ENCODE measurements at places on chromosomes 16 and 17.
A peak's percentile ranks its signal among the peaks of the same experiment; 100 is the strongest.

DNA sequence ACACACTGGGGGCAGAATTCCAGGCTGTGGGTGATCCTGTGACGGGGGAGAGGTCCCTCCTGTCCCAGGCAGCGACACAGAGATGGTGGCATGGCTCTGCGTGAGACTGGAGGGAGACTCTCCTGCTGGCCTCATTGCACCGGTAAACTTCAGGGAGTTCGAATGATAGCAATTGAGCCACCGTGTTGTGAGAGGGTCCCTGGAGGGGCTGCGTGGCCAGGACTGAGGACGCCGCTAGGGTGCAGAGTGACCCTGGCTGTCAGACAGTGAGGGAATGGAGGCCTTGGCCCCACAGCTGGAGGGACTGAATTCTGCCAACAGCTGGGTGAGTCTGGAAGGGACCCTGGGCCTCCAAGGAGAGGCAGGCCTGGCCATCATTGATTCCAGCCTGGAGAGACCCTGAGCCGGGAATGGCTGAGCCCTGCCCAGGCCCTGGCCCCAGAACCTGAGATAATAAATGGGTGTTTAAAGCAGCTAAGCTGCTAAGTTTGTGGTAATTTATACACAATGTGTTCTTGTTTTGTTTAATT, 32.6 kb downstream of the CCDC57 start:
- DNase-seq, result no peak

DNA sequence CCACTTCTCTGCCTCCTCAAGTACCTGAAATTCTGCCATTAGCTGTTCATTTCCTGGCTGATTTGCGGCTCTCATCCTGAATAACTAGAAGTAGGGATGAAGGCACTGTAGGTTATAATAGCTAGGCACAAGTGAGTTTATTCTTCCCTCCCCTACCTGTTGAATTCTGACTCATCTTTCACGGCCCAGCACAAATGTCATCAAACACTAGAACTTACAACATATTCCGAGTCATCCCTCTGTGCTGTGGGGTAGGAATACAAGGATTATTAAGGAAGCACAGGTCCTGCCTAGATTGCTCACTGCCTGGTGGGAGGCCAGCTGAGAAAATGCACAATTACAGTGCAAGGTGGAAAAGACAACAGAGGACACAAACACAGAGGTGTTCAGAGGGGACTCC, 103.7 kb upstream of the ASIC2 start:
- DNase-seq, result no peak

GRCh38 chr17:47987240-47987835, 16.4 kb downstream of the CDK5RAP3 start:
- DNase-seq, result no peak

DNA sequence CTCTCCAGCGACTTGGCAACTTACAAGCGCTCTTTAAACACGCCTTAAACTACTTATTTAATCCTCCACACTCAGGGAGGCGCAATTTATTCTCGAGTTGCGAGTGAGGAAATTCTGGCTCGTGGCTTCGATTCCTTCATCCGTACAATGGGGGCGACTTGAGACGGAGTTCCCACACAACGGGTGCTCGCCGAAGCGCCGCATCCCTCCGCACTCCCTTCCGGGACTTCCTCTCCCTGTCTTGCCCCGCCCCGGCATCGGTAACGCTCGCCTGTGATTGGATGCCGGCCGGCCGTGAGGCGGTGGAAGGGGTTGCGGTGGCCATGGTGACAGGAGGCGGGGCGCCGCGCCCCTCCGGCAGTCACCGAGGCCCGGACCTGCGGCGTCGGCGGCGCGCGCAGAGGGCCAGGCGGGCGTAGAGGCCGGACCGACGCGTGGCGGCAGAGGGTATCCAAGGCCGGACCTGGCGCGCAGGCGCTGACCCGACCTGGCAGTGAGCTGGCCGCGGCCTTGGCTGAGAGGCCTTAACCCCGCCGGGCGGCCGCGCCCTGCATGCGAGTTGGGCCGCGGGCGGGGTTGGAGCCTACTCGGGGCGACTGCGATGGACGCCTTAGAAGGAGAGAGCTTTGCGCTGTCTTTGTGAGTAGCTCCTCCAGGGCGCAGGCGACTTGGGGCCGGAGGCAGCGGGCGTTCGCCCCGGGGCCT, at the start of gene ARL2BP:
ARL2BP (plus strand) TSS at position 493 of the 705 bp plus-strand sequence; CDS start at position 602, 109 bp downstream.
- DNase-seq, result peak; percentile 82

- DNase-seq, result no peak
Observed at GRCh38 chr17:77802811-77803220, 155.7 kb upstream of the TNRC6C start.

- no peak for DNase-seq
Observed at GRCh38 chr16:87410968-87411367, 18.8 kb downstream of the MAP1LC3B start.

- DNase-seq, result no peak
Observed at GRCh38 chr17:44132275-44132821, 8.9 kb upstream of the HDAC5 start.

DNA sequence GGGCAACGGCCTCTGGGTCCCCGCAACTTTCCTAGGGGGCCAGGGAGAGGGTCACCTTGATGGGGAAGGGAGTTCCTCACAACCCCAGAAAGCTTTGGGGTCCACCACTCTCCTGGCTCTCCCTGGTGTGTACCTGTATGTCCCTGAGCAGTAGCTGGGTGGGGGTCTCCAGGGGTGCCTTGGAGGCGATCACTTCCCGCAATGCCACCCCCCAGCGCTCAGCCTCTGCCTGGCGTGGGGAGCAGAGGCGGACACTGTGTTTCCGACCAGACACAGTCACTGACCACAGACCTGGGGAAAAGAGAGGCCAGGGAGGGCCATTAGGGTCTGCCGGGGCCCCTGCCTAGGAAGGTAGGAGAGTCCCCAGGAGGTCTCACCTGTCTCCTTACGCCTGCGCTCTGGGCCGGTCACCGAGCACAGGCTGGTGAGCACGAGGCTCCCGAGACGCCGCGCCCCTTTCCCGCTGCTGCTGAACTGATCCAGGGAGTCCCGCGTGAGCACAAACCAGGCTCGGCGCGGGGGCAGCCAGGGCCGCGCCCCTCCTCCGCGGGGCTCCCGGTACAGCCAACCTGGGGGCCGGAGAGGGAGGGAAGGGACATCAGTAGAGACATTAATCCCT, 3.4 kb downstream of the PLEKHH3 start:
- no peak for DNase-seq

DNA sequence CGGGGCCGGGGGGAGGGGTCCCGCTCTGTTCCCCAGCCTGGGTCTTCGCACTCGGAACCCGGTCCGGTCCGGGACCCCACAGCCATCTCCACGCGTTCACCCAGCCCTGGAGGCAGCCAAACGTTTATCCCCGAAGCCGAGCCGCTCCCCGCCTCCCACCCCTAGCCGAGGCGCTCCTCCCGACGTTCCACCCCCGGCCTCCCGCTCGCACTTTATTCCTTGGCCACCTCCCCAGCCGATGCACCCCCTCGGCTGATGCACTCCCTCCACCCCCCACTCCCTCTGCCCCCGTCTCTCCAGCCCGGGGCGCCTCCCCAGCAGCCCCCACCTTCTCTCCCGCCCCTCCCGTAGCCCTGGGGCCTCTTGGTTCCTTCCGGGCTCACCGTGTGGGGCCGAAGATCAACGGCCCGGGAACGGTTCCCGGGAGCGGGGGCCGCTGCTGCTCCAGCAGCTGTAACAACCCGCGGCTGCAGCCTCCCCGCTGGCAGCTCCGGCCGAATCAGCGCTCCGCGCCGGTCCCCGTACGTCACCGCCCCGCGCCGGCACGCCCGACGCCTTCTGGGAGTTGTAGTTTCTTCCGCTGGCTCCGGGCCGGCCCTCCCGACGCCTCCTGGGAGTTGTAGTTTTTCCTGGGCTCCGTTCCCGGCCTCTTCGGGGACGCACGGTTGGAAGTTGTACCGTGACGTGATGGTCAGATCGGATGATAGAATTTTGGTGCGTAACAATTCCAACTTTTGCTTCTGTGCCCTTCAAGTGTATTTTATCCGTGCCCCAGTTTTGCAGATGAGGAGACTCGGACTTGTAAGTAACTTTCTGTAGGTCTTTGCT, at the start of the genes LRRC3C and ORMDL3:
LRRC3C (plus strand) TSS at position 632 of the 828 bp plus-strand sequence. CDS start 13,792 bp downstream, outside the sequence.
ORMDL3 (minus strand) TSS at position 501 of the 828 bp plus-strand sequence. CDS start 3,398 bp downstream, outside the sequence.
- peak; percentile 44 for DNase-seq

DNA sequence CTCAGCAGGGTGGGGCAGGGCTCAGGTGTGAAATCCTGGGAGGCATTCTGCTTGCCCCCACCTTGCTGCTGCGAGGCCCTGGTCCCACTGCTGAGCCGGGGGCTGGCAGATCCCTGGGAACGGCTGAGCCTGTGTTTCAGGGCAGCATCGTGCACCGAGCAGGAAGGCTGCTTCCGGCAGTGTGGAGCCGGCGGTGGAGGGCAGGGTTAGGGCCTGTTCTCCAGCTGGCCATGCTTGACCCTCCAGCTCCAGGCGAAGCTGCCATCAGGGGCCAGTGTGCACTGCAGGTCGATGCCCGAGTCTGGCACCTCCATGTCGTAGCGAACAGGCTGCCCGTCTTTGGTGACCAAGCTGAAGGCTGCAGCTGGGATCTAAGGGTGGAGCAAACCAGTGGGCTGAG, 2.5 kb upstream of the SPATA32 start:
- DNase-seq, result no peak

GRCh38 chr17:81865358-81865732, 5.0 kb upstream of the P4HB start:
- DNase-seq, result no peak

DNA sequence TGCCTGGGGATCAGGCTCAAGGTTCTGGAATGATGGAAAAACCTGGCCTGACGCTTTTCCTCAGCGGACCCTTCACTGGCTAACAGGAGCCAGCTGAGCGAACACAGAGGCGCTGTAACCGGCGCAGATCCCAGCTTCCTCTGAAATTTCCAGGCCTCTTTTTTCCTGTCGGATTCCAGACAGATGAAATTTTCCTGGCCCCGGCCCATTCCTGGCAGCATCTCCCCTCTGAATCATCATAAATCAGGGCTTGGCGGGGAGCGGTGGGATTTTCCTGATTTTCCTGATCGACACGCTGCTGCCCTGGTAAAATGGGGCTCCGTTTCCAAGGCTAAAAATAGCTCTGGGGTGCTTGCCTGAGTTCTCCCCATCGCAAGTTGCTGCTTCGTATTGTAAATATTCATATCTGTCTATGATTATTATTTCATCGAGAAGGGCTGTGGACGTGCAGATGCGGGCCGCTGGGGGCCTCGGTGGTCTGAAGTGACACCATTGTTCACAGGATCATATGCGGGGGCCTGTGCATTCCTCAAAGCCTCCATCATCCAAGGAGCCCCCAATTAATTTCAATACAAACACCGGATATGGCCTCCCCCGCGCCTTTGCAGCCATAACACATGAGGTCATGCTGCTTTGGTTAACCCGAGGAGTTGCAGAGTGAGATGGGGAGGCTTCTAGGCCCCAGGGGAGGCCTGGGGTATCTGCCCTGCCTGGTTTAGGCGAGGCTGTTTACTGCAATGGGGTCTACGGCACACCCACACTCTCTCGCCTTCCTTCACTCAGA, 45.8 kb upstream of the ETV4 start:
- no peak for DNase-seq

- no peak for DNase-seq
Observed at GRCh38 chr17:61458421-61459141, 6.4 kb downstream of the TBX4 start.

- no peak for DNase-seq
Observed at GRCh38 chr16:75074304-75074793, 42.2 kb downstream of the LDHD start.

GRCh38 chr17:214881-215331, 33.5 kb upstream of the DOC2B start:
- no peak for DNase-seq

GRCh38 chr16:84893849-84894599, 74.2 kb downstream of the CRISPLD2 start:
- no peak for DNase-seq

DNA sequence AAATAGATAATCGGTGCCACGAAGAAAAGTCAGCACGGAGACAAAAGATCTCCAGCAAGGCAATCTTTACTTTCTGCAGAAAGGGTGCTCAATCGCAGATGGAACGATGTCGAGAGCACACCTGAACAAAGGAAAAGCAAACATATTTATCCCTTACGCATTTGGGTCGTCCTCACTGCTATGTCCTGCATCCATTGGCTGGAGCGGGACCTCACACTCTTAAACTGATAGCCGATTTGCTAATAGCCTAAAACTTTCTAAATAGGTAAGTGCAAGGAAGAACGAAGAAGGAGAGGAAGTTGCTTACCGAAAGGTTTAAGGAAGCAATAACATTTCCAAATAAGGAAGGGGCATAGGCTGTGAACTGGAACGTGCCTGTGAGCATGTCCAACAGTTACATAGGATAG, 1.2 kb upstream of the AKAP10 start:
- no peak for DNase-seq

- no peak for DNase-seq
Observed at GRCh38 chr17:63700528-63701455, 867 bp upstream of the LIMD2 start.

DNA sequence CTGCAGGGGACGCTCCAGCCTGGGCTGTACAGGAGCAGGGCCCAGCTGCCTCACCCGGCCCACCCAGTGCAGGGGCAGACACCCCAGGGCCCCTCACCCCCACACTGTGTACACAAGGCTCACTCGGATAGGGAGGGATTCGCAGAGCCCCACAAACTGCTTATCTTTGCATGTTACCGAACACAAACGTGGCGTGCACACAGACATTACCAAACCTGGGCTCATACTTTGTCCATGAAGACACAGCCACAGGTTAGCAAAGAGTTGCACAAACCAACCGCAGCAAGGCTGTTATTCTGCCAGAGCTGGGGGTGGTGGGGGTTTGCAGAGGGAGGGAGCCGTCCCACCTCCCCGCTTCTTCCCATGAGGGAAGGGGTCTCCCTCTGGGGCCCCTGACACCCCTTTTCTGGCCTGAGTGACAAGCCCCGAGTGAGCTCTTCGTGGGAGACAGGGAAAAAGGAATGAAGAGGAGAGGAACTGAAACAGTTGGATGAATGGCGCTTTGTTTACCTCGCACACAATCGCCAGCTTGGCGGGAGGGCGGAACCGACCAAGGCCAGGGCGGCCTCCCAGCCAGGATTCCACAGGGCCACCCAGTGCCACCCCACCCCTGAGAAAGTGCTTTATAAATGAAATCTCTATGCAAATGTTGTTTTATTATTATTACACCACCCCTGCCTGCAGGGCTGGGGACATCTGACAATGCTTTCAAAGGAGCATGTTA, 434 bp upstream of the CPSF4L start:
- no peak for DNase-seq

DNA sequence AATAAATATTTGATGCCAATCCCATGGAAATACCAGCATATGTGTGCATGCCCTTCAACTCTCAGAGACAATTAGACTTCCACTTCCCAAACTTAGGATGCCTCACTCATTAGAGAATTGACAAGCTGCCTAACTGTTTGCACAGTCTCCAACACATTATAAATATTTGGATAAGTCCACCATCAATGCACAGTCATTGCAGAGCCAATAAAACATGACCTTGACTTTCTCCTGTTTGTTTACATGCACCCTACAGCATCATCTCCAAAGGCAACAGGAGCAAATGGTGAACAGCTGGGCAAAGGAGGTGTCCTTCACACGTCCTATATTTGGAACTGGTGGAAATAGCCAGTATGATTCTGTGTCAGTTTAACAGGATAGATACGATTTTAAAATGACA, 804.4 kb upstream of the RBFOX1 start:
- no peak for DNase-seq

- DNase-seq, result no peak
Observed at GRCh38 chr16:25264597-25264996, 7.0 kb upstream of the ZKSCAN2 start.
